ENCODE measurements at places on chromosomes 1 and 21.

DNA sequence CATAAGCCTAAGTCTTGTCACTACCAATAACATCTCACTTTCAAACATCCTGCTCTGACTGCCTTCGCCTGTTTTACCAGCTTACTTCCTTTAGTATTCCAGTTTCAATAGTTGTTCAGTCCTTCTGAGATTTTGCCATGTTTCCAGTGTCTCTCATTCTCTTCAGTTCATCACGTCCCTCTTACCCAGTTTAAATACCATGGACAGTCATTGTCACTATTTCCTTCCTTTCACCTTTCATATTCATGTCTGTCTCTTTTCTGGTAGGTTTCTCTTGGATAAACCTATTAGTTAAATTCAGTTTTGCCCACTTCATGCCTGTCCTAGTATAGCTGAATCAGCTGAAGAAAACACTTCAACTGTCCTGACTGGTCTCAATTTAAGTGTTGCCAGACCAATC lies 5.9 kb downstream of the ATF6 start:
- no peak for DNase-seq

GRCh38 chr1:151668090-151668489 lies 48.5 kb downstream of the CELF3 start:
- DNase-seq: no peak

DNA sequence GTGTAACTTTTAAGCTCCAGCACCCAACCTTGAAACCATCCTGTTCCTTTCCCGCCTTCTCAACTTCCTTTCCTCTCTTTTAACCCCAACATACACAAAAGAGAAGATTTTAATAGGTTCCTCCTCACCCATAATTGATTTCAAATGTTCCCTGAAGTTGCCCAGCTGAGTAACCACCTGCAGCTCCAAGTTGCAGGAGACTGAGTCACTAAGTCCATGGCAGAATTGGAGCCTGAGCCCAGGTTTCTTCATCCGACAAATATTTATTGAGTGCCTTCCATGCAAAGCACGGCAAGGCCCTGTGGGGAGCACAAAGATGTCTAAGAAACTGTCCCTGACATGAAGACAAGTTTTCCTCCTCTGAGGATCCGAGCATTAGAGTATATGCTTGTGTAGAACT lies 97.7 kb downstream of the PAPPA2 start:
- DNase-seq: no peak

DNA sequence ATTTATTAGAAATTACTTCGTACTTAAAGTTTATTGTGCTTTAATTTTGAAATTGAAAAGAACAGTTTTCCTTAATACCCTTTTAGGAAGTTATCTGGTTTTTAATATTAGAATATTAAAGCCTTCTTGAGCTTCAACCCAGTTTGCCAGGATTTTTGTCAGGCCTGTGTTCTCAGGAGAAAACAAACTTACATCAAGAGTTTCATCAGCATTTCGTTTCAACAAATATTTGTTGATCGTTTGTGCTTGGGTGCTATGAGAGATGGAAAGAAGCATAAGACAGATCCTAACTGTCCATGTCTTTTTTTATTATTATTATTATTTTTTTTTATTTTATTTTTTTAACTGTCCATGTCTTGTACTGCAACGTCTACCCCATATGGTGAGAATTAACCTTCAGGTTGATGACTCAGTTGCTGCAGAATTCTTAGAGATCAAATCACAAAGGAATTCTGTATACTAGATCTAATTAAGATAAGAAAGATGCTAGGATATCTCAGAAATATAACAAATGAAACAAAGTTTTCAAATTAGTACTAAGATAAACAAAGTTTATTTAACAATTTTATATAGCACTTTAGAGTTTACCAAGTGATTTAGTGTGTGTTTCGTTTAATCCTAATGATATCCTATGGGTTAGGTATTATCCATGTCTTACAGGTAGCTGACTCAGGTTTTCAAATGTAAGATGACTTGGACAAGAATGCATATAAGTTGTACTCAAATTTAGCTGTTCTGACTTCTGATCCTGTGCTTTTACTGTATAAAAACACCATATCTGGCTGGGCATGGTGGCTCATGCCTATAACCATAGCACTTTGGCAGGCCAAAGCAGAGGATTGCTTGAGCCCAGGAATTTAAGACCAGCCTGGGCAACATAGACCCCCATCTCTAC lies 14.3 kb downstream of the FBXO28 start:
- no peak for DNase-seq

- no peak for DNase-seq
These were observed 73.3 kb downstream of the NVL start for GRCh38 chr1:224256640-224257039.

Data from NCI-H1417 (cell line).